SK-MEL-5 (cell line): ENCODE measurements at places on chromosomes 4 and X.
A peak's percentile ranks its signal among the peaks of the same experiment; 100 is the strongest.

GRCh38 chrX:133948895-133949294, 36.5 kb downstream of the GPC3 start:
- no peak for DNase-seq

GRCh38 chrX:1430451-1430850, 22.3 kb downstream of the ASMTL start:
- no peak for DNase-seq

- DNase-seq = no peak
These were observed 482.6 kb upstream of the GALNT7 start for GRCh38 chr4:172686021-172686420.

DNA sequence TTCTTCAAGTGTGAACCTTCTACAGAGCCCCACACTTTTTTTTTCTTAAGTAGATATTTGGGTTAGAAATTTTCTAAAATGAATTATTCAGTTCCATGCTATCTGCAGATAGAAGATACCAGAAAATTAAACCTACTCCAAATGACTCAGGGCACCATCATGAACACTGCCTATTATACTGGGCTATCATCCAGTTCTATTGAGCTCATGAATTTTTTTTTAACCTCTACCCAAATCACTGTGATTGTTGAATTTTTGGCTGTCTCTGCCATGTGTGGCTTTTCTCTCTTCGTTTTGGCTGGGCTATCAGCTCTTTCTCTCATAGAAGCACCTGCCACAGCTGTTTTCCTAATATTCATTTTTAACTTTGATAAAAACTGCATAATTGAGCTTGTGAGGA, 31.0 kb upstream of the SLC34A2 start:
- no peak for DNase-seq

DNA sequence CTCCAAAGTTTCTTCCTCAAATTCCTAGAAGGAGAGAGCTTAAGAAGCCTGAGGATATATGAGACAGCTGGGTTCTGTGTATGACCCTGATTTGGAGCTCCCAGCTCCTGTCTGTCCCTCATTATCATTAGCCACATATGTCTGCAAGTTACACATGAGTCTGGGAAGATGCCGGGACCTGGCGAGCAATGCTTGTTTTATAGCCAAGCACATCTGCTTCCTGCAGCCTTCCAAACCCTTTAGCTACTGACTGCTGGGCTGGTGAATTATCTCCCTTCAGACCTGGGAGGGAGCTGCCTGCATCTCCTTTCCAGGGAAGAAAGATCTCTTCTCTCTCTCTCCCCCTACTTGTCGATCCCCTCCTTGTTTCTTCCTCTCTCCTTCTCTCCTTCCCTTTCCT, 556.7 kb upstream of the BOD1L1 start:
- DNase-seq = peak; percentile 2

DNA sequence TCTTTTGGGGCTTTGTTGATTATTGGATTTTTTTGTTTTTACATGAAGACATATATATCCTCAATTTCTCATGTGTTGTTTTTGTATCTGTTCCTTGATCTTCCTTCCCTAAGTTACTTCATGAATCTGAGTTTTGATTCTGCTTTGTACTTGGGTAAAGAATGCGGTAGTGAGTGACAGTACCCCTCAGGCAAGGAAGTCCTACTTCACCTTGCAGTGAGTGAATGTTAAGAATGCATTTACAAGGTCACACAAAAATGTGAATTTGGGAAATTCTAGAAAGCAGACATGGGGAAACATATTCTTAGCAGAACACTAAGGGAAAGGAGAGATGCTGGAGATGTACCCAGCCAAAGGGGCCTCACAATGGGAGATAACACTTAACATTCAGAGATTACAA, 373.1 kb upstream of the LCORL start:
- no peak for DNase-seq

- no peak for DNase-seq
These were observed 842.1 kb downstream of the FSTL5 start for GRCh38 chr4:161321706-161322105.

DNA sequence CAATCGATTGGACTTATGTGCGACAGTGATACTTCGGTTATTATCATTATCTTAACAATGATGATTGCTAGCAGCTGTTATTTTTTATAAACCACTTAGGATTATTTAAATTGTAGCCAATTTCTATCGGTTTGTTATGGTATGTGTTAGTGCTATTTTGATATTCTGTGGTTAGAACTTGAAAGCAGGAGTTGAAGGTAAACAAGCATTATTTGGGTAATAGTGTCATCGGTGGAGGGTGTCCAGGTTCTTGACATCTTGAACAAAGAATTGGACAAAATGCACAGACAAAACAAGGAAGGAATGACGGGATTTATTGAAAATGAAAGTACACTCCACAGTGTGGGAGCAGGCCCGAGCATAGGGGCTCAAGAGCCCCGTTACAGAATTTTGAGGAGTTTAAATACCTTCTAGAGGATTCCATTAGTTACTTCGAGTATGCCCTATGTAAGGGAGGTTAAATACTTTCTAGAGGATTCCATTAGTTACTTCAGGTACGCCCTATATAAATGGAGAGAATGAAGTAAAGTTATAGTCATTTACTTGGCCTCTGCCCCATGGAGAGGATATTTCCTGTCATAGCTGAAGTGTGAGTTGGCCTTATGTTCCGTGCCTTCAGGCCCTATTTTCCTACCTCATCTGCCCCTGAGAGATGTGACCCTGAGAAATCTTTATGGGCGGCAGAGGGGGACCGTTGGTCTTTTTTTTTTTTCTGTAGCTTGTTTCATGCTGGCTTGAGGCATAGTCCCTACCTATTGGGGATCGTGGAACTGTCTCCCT, 13.1 kb downstream of the MOB1B start:
- no peak for DNase-seq

- DNase-seq = peak; percentile 83
These were observed 718.9 kb downstream of the ARAP2 start for GRCh38 chr4:35525192-35525978.

DNA sequence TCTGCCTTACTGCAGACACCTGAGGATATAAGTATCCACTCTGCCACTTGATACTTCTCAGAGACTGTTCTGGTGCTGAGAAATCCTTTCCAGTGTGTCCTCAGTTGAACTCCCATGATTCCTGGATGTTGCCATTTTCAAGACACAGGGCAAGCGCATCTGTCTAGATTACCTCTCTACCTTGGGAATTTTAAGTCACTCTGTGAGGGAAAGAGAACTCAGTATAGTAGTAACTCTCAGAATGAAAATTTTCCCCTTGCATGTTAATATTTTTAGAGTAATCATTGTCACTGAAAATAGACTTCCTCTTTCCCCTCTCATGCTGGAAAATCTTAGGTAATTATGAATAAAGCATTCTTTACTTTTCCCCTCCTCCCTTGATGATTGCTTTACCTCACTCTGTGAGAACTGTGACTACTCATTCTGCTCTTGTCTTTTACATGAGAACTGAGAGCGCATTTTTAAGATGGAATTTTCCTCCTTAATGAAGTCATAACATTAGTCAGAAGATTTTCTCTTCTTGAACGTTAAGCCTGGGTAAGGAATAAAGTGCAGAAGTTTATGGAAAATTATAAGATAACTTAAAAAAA, 45.0 kb downstream of the TET2 start:
- no peak for DNase-seq

DNA sequence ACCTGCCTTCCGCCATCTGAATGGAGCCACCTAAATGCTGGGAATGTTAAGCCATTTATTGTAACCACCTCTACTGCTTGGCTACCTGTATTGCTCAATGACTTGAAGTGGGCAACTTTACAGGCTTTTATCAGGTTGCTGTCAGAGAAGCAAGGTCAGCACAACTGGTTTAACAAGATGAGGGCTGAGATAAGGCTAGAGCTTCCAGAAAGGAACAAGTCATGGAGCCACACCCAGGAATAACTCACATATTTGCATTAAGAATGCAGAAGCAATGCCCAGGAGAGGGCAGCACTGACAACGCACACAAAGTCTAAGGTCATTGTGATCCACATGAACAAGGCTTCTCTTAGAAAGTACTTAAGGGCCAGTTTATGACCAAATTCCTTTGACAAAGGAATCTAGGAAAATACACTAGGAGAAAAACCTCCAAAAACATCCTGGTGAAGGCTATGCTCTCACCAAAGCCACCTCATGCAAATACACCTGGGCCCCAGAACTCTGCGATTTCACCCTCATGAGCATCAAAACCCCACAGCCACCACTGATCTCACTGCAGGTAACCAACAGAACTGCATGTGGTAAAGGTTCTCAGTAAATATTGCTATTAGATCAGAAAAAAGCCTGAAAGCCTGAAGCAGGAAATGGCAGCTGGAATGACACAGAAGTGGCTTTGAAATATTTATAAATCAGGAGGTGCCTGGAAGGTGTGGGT, 15.0 kb upstream of the STS start:
- peak; percentile 77 for DNase-seq

GRCh38 chrX:155891446-155892210, 10.5 kb downstream of the VAMP7 start:
- DNase-seq = no peak

- DNase-seq = no peak
These were observed 68.3 kb upstream of the PRPS1 start for GRCh38 chrX:107560041-107560440.

DNA sequence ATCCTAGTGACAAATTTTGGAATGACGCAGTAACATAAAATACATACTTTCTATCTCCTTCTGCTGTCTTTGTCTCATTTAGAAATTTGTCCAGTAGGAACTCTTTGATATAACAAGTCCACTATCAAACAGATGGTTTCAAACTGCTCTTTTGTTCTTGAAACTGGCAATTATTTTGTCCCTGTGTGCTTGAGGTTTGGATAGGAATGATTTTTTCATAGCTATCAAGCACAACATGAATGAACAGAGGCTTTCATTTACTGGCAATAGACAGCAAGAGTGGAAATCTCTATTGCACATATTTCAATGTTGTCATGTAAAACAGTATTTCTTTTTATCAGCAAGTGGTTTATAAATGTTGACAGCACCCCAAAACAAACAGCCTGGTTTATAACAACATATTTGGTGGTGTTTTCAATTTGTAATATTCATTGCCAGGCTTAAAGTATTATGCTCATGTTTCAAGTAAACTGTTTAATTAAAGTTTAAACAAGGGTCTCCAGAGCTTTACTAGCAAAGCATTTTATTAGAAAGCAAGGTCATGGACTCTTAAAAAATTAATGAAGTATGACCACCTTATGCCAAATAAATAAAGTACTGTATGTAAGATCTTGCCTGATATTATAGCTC, 60.0 kb downstream of the TIGD2 start:
- peak; percentile 50 for DNase-seq

GRCh38 chr4:143713955-143714625, 13.6 kb upstream of the FREM3 start:
- DNase-seq = no peak

DNA sequence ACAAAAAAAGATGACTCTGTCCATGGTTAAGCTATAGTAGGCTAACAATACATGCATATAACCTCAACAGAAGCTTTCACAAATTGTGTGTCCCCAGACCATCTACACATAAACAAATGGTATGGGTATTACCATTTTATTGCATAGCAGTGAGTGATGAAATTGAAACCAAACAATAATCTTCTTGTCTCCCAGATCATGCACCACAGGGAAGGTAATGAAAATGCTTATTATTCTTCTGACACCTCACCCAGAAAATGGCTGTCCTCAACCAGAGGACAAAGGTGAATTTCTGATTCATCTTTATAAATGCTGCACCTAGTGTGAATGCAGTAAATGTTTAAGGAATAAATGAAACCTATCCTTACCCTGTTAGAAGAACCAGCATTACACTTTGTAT, 8.0 kb downstream of the PRSS12 start:
- DNase-seq = peak; percentile 54

GRCh38 chr4:80873571-80873970, 156.9 kb upstream of the BMP3 start:
- no peak for DNase-seq

DNA sequence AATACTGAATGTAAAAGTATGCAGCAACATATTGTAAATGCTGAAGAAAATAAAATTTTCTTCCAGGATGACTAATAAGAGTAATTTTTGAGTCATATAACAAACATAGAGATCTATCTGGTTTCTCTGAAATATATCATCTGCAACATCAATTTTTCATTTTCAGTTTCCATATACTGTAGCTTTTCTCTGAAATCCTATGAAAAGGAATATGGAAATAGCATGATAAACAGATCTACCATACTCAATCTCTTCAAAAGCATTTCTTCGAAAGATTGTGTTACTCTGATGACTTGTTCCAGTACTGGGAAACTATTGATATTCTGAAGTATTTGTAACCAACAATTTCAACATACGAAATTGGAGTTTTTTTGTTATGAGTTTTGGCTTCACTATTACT, 1156.7 kb downstream of the FAM133A start:
- no peak for DNase-seq

- DNase-seq = no peak
These were observed 4.3 kb upstream of the C4orf54 start for GRCh38 chr4:99661907-99662306.

DNA sequence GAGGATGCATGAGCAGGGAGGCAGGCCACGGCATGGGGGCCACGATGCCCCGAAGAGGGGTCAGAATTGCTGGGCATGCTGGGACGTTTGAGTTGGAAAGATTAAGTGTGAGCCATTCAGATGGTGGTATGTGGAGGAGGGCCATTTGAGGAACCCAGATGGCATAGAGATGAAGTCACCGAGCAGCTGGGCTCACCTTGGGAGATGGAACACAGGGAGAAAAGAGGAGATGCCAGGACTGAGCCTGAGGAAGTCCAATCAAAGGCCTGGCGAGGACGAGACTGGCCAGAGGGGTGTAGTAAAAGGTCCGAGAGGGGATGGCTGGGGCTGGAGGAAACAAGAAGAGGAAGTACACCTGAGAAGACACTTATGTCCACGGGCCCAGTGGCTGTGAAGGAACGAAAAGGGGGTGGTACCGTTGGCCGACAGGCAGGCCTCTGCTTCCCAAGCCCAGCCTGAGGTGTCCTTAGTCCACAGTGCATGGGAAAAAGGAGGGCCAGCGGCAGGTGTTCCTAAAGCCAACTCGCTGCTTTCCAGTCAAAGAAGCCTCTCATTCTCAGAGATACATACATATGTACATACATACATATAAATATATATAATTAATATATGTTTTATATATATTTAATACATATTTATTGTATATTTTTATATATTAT, 54.6 kb upstream of the CLCN4 start:
- DNase-seq = no peak

GRCh38 chrX:35015621-35016020, 73.0 kb downstream of the FAM47B start:
- no peak for DNase-seq

DNA sequence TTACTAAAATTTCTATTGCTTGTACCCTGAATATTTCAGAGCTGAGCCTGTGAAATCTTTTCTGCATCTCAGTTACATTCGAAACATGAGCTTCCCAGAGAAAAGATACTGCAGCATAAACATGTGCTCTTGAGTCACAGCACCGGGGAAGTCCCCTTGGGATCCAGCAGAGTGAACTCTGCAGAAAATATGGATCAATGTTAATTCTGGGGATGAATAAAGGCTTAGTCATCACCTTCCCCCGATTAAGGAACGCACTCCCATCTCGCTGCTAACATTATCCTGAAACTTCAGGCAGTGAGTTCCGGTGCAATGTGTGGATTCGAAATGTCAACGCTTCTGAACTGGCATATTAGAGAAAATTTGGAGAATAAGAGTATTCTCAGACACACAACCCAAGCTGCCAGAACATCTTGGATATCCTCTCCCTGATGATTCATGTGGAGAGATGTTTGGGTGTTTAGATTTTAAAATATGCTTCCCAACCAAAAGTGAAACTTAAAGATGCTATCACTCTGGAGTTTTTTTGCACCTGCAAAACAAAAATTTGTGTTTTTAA, 90.8 kb downstream of the IRF2 start:
- DNase-seq = peak; percentile 73

- DNase-seq = peak; percentile 57
These were observed 78.3 kb upstream of the ATXN3L start for GRCh38 chrX:13397878-13398818.

GRCh38 chrX:130543603-130544325, 142.0 kb downstream of the RBMX2 start:
- DNase-seq = no peak
